ENCODE measurements at places on chromosomes 6 and 20. TPM values are rescaled to one million over a fixed set of nuclear protein-coding genes. Genes with fewer than 3 reads are reported as not detected.

LINC00237 gene
- total RNA-seq = not detected

COL19A1 gene
- 2.8 TPM for total RNA-seq

SKIC2 gene
- 30.5 TPM for total RNA-seq

PTP4A1 gene
- 69.2 TPM for total RNA-seq

MAPK13 gene
- total RNA-seq = 0.42 TPM

TRIM40 gene
- not detected for total RNA-seq

NHLRC1 gene
- 2.5 TPM for total RNA-seq

APOM gene
- total RNA-seq = 1.8 TPM

RBPJL gene
- total RNA-seq = not detected

MDFI gene
- total RNA-seq = 0.67 TPM

REPS1 gene
- total RNA-seq = 39.3 TPM

PNLDC1 gene
- total RNA-seq = 0.13 TPM

DUSP15 gene
- total RNA-seq = 4.5 TPM

ELOVL4 gene
- 0.45 TPM for total RNA-seq

GHRH gene
- not detected for total RNA-seq

HEY2 gene
- total RNA-seq = 32.0 TPM

EEF1A2 gene
- total RNA-seq = 1,303 TPM

FAM162B gene
- 4.0 TPM for total RNA-seq

SIRPD gene
- not detected for total RNA-seq

Data from heart right ventricle (tissue), 16 donors.